ENCODE measurements at places on chromosomes 5 and 9. TPM values are rescaled to one million over a fixed set of nuclear protein-coding genes. Genes with fewer than 3 reads are reported as not detected.

GRCh38 chr5:143054480-143054941, 284.3 kb downstream of the ARHGAP26 start:
- H3K27me3 ChIP-seq = no peaks in the 10 kb centered on the region
- H3K4me3 ChIP-seq = no peak overlapping the region
- no peak overlapping the region for H3K27ac ChIP-seq
- H3K36me3 ChIP-seq = no peaks in the 10 kb centered on the region

KCNIP1 gene
- total RNA-seq = 0.24 TPM

ZNF367 gene
- 1.3 TPM for total RNA-seq

FBP2 gene
- total RNA-seq = not detected

Measured in ovary (tissue), 10 donors.